ENCODE measurements at places on chromosomes 2 and 18.

GRCh38 chr2:48589170-48589767, 28.4 kb upstream of the GTF2A1L start:
- no peak for DNase-seq

- DNase-seq: no peak
Observed at GRCh38 chr2:120399889-120400240, 53.9 kb downstream of the INHBB start.

- no peak for DNase-seq
Observed at GRCh38 chr2:72830273-72830672, 4.4 kb upstream of the EXOC6B start.

GRCh38 chr2:11553661-11554398, 20.0 kb downstream of the GREB1 start:
- no peak for DNase-seq
